ENCODE measurements at places on chromosomes 2 and 18. TPM values are rescaled to one million over a fixed set of nuclear protein-coding genes. Genes with fewer than 3 reads are reported as not detected.

GRCh38 chr18:66874812-66875474, 271.1 kb upstream of the CDH19 start:
- H3K27ac ChIP-seq = no peak overlapping the region
- H3K36me3 ChIP-seq = no peaks in the 10 kb centered on the region
- H3K4me1 ChIP-seq = no peaks in the 10 kb centered on the region
- no peak overlapping the region for H3K4me3 ChIP-seq
- no peak for DNase-seq

GRCh38 chr2:215621381-215621780, 185.5 kb upstream of the FN1 start:
- no peaks in the 10 kb centered on the region for H3K36me3 ChIP-seq
- no peak for DNase-seq
- H3K27ac ChIP-seq = no peak overlapping the region
- no peaks in the 10 kb centered on the region for H3K27me3 ChIP-seq

DNA sequence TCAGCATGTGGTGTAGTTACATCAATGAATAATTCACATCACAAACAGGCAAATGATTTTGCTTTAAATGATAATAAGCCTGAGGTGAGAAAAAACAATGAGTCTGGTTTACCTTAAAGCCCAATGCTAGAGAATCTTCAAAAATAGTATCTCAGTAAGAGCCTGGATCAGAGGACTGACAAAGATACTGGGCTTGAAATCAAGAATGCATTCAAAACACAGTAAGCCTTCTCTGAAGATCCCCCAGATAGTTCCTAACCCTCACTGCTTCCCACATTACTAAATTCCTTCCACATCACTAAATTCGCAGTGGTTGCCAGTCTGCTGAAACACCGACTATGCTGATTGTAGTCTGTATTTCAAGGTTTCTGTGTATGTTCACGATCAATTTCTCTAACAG, 514.9 kb downstream of the SUCLG1 start:
- H3K4me3 ChIP-seq = no peak overlapping the region
- no peak overlapping the region for H3K27ac ChIP-seq
- H3K36me3 ChIP-seq = no peaks in the 10 kb centered on the region

DNA sequence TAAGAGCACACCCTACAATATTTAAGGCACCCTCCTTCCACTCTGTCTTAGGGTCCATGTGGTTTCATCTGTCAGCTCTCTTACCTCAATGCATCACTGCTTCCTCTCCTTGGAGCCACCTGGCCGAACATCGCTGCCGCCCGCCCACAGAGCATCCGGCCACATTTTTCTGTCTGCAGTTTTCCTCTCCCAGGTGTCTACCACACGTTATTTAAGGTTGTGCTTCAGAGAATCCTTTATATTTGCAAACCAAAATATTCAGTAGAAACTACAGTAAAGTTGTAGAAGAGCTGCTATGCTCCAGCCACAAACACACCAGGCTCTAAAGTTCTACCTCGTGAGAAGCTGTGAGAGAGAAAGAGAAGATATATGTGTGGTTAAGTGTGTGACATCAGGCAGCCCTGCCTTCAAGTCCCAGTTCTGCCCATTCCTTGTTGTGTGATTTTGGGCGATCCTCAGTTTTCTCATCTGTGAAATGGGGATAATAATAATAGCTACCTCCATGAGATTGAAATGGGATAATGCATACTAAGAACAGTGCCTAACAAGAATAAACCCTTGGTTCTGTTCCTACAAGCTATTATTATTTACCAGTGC, 4.9 kb upstream of the STK17B start:
- H3K4me3 ChIP-seq = no peak overlapping the region
- no peaks in the 10 kb centered on the region for H3K27me3 ChIP-seq
- no peaks in the 10 kb centered on the region for H3K36me3 ChIP-seq
- peaks cover 3% of the 10 kb centered on the region for H3K4me1 ChIP-seq
- H3K27ac ChIP-seq = no peak overlapping the region

GRCh38 chr2:237588044-237588696, 2.4 kb downstream of the RAB17 start:
- no peaks in the 10 kb centered on the region for H3K27me3 ChIP-seq
- DNase-seq = no peak
- H3K4me3 ChIP-seq = no peak overlapping the region
- no peaks in the 10 kb centered on the region for H3K36me3 ChIP-seq
- H3K27ac ChIP-seq = no peak overlapping the region

DNA sequence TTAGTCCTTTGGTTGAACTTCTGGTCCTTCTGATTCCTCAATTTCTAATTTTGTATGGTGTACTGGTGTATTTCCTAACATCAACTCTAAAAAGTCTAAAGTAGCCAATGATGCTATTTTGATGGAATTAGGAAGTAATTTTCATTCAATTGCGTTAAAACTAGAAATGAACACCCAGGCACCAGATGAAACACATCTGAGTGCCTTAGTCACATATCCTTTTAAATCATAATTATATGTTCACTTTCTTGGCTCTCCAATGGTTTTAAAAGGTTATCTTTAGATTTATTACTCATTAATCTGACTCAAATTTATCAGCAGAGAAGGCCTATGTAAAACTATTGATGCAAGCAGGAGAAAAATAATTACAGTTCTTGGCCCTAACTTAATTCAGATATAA, 119.7 kb downstream of the GAREM1 start:
- peaks cover 2% of the 10 kb centered on the region for H3K4me1 ChIP-seq
- no peaks in the 10 kb centered on the region for H3K36me3 ChIP-seq
- no peaks in the 10 kb centered on the region for H3K27me3 ChIP-seq
- DNase-seq = no peak
- H3K27ac ChIP-seq = peak overlapping the region; percentile 96

DNA sequence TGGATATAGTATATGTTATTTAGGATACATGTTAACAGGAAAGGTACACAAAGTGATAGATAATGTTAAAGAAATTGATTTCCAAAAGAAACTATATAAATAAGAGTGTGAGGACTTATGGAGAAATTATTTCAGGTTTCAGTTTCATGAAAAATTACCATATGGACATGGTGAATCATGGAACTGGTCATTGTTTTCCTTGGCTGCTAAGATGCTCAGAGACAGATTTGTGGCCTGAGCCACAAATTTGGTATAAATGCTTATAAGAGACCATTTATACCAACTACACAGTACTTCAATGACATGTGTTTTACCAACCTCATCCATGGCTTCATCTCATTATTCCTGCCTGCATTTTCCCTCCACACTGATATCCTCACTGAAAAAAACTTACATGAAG, 188.1 kb downstream of the FMNL2 start:
- no peaks in the 10 kb centered on the region for H3K36me3 ChIP-seq
- peaks cover 12% of the 10 kb centered on the region for H3K4me1 ChIP-seq
- H3K27ac ChIP-seq = peak overlapping the region; percentile 73
- DNase-seq = no peak
- no peak overlapping the region for H3K4me3 ChIP-seq
- H3K27me3 ChIP-seq = no peaks in the 10 kb centered on the region

DNA sequence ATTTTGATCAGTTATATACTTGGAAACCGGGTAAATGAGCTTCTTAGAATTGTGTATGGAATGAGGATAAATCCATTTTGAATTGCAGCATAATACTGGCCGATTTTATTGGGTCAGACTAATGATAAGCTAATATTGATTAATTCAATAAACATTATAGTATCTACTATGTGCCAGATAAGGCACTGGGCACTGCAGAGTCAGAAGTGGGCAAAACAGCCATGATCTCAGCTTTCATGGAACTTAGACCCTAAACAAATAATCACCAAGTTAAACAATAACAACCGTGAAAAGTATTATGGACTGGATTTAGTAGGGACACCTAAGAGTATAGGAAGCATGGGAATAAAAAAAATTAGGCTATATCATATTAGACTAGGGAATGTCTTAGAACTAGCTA, 297.0 kb upstream of the PKDCC start:
- no peak overlapping the region for H3K27ac ChIP-seq
- no peaks in the 10 kb centered on the region for H3K4me1 ChIP-seq
- H3K27me3 ChIP-seq = no peaks in the 10 kb centered on the region
- DNase-seq = no peak

- DNase-seq = no peak
- peaks cover 58% of the 10 kb centered on the region for H3K4me1 ChIP-seq
- no peaks in the 10 kb centered on the region for H3K27me3 ChIP-seq
- no peaks in the 10 kb centered on the region for H3K36me3 ChIP-seq
- no peak overlapping the region for H3K27ac ChIP-seq
These were observed 4.3 kb downstream of the COLEC11 start for GRCh38 chr2:3598912-3599854.

DNA sequence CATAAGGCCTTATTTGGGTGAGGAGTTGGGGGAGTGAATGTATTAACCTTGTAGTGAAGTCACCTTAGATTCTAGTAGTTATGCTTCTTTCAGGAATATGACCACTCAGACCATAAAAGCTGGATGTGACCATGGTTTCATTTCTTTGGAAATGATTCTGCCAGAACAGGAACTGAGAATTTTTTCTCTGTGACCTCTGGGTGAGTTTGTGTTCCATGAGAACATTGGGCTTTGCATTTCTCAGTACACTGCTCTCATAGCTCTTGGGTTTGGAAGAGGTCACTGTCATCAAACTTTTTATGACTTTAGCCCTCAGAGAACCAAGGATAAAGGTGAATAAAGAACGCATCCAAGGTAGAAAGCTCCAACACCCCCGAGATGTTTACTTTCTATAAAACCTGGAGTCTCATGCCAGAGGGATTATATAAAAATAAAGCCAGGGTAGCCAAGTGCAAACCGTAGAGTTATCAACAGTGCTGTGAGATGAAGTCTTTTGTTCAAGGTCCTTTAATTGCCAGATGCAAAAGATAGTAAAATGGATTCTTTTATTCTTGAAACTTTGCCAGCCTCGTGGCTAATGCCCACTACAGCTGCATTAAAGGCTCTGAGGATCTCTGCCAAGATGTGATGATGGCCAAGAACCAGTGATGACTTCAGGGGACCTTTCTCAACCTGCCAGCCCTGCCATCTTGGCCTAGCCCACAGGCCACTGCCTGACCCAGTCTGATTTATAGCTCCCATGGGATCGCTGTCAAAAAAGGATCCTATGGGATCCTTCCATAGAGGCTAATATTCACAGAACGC, 27.8 kb upstream of the MAT2A start:
- peaks cover 7% of the 10 kb centered on the region for H3K4me1 ChIP-seq
- no peak for DNase-seq
- no peaks in the 10 kb centered on the region for H3K36me3 ChIP-seq
- no peak overlapping the region for H3K4me3 ChIP-seq
- H3K27me3 ChIP-seq = no peaks in the 10 kb centered on the region

DNA sequence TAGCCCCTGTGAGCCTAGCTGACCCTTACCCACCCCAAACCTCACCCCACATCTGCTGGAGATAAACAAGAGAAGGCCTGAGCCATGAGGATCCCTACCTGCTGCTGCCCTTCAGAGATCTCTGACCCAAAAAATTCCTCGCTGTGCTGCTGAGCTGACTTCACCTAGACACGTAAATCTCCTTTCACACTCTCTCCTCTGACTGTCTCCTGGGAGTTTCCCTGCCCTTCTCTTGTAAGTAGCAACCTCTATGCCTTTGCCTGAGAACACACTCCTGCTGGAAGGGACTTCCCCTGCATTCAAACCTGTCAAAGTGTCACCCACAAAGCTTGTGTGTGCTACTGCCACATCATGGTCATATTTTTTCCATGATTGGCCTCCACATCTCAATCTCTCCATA, 134.2 kb upstream of the NOL4 start:
- no peak overlapping the region for H3K27ac ChIP-seq
- no peak for DNase-seq
- H3K4me1 ChIP-seq = no peaks in the 10 kb centered on the region
- no peaks in the 10 kb centered on the region for H3K27me3 ChIP-seq
- no peaks in the 10 kb centered on the region for H3K36me3 ChIP-seq

DNA sequence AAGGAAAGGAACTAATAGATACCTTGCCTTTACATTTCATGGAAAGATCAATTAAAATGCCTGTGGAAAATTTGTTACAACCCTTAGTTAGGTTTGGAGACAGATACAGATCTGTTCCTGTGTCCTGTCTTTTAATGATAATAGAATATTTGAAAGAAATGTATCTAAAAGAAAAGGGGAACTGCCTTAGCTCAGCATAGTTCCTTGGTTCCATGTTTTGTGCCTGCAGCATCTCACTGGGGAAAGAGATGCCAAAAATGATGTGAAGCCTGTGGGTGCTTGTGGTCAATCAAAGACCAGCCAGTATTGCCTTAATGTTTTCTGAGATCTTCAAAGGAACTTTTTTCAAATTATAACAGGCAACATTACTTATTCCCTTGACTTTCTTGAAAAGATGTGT, 147.6 kb downstream of the ADCYAP1 start:
- H3K36me3 ChIP-seq = no peaks in the 10 kb centered on the region
- DNase-seq = no peak
- no peak overlapping the region for H3K4me3 ChIP-seq
- H3K27me3 ChIP-seq = no peaks in the 10 kb centered on the region
- H3K27ac ChIP-seq = no peak overlapping the region

DNA sequence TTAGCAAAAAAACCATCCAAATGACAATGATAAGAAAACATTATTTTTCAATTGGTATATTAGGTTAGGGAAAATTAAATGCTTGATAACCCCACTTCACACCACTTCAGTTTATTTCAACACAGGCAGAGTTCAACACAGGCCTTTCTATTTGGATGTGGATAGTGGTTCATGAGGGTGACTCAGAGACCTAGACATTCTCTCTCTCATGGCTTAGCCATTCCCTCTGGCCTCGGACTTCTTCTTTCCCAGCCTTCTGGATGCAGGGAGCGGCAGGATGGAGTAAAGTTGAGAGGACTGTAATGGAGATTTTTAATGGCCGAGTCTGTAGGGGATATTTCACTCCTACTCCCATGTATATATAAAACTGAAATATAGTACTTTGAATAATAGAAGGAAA, 109.7 kb downstream of the CTNNA2 start:
- no peaks in the 10 kb centered on the region for H3K36me3 ChIP-seq
- no peaks in the 10 kb centered on the region for H3K27me3 ChIP-seq
- H3K4me3 ChIP-seq = no peak overlapping the region
- no peak overlapping the region for H3K27ac ChIP-seq
- no peaks in the 10 kb centered on the region for H3K4me1 ChIP-seq

DNA sequence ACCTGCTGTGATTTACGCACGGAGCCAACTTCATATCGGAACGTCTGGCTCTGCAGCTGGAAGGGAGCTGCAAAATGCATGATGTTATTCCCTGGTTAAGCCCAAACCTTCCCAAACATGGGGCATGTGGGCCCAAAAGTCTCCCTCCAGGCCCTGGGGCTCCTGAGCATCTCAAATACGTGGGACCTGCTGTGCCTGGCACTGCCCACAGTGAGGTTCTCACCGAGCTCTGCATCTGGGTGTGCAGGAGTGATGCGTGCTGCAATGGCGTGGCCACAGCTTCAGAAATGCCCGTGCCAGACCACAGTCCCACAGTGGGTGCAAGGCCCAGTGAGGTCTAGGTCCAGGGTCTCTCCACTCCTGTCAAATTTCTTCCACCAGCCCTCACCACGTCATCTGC, 503.3 kb downstream of the EIPR1 start:
- DNase-seq = no peak
- no peaks in the 10 kb centered on the region for H3K36me3 ChIP-seq
- H3K27me3 ChIP-seq = no peaks in the 10 kb centered on the region
- H3K27ac ChIP-seq = no peak overlapping the region

- no peak overlapping the region for H3K27ac ChIP-seq
- no peaks in the 10 kb centered on the region for H3K27me3 ChIP-seq
- H3K4me3 ChIP-seq = no peak overlapping the region
- no peak for DNase-seq
These were observed 40.5 kb downstream of the CNTNAP5 start for GRCh38 chr2:124065636-124066035.

- H3K36me3 ChIP-seq = no peaks in the 10 kb centered on the region
- H3K27me3 ChIP-seq = no peaks in the 10 kb centered on the region
- no peak for DNase-seq
- H3K4me1 ChIP-seq = peaks cover 2% of the 10 kb centered on the region
- no peak overlapping the region for H3K4me3 ChIP-seq
These were observed 305.4 kb upstream of the HS6ST1 start for GRCh38 chr2:128623776-128624761.

FN1 gene
- polyA plus RNA-seq = 1,671 TPM

BBS5 gene
- 3.8 TPM for polyA plus RNA-seq

NCL gene
- 256 TPM for polyA plus RNA-seq

NFE2L2 gene
- 40.9 TPM for polyA plus RNA-seq

TTN gene
- polyA plus RNA-seq = 0.08 TPM
